ENCODE measurements at places on chromosomes 7 and 10. TPM values are rescaled to one million over a fixed set of nuclear protein-coding genes. Genes with fewer than 3 reads are reported as not detected.

GRCh38 chr10:77497748-77498147 is 139.9 kb downstream of the KCNMA1 start:
- no peak for DNase-seq

GRCh38 chr7:22141355-22141754 is 195.7 kb upstream of the CDCA7L start:
- DNase-seq: no peak

DNA sequence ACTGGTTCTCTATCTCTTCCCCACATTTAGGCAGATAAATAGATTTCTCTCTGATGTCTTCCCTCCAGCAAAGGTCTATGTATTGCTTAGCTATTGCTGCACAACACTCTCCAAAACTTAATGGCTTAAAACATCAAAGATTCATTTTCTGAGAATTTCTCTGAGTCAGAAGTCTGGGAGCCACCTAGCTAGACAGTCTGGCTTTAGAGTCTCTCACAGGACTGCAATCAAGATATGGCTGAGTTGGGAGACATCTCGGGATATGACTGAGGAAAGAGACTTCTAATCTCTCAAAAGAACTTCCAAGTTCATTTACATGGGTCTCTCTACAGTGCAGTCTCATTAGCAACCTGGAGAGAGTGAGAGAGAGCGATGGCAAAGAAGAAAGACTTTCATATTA is 553.6 kb upstream of the GHITM start:
- no peak for DNase-seq

DNA sequence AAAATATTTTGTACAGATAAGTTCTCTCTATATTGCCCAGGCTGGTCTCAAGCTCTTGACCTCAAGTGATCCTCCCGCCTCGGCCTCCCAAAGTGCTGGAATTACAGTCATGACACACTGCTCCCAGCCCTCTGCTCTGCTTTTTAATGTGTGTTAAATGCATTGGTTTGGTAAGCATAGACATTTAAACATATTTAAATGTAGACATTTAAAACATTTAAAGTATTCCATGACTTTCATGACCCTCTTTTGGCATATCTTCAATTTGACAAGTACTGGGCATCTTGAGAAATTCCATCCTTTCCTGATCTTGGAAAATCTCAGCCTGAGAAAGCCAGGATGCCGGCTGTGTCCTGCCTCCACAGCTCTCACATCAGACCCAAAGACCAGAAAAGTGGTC is 5.2 kb upstream of the SAR1A start:
- no peak for DNase-seq

DNA sequence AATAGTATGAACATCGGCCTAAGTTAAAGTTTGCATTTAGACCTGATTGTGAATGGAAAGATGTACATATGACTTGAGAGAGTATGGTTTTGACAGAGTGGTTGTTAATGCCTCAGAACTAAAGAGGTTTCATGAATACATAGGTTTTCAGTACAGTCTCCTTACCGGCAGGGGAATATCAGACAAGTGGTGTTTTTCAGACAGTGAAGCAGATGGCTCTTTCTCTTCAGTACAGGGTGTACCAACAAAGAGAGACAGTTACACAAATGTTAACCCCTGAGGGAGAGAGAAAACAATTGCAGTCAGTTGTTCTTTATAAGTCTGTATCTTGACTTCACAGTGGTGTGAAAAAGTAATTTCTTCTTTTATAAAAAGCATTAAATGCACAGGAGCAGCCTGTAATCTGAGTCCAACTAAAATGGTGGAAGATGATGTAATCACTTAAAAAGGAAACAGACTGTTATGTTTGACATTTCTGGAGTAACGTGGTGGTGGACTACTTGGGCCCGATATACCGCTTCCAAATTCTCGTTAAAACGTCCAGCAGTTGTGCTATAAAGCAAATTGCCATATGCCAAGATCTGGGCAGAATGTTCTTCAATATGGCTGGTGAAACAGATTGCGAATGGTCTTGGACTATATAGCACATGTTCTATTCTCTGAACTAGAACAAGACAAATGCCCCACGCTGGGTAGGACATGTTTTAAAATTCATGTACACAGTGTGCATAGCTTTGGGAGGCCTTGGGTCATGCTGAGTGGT is 69.2 kb downstream of the SDK1 start:
- no peak for DNase-seq

DNA sequence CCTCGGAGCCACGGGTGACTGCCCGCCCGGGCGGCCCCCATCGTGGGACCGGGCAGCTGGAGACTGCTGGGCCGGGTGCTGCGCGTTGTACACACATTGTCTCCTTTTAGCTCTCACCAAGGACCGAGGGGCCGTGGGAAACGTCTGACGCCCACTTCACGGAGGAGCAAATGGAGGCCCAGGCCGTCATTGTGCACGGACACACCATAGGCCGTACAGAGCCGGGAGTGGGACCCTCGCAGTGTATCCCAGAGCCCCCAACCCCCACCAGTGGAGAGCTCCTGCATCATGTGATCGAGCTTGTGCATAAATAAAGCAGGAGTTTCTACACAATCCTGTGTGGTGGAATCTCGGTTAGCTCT is 722 bp downstream of the DENND10 start:
- DNase-seq: peak; percentile 25

DNA sequence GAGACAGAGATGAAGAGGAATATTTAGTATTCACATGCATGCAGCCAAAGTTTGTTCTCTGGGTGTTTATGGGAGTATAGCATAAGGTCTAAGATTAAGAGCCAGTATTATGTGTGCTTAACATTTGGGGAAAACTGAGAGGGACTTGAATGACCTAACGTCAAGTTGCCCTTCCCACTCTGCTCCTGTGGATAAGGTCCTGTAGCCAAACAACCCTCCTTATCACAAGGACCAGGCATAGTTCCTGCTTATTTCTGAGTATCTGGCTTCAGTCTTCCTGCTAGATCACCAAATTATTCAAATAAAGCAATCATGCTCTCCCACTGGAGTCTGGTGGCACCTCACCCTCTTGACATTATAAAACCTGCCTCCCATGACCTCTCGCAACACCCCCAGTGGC is 137.9 kb upstream of the SEMA3E start:
- DNase-seq: no peak

DNA sequence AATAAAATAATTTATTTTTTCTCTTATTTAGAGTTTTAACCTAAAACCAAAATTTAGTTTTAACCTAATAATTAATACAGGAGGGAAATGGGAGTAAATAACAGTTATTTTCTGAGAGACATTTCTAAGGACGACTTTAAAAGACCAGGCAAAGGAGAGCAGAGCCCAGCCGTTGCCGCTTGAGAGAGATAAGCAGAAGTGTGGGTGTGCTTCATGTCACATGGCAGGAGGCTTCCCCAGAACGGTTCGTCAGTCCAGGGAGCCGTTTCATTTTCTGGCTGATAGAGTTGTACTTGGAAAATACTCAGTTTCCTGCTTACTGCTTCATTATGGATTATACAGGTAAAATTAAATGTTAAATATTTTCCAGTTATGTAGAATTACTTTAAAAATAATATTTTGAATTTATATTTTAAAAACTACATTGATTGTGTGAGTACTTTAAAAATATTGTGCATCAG is 61.4 kb downstream of the ST7 start:
- DNase-seq: peak; percentile 75

The TMEM196 gene
- polyA plus RNA-seq: not detected

DNA sequence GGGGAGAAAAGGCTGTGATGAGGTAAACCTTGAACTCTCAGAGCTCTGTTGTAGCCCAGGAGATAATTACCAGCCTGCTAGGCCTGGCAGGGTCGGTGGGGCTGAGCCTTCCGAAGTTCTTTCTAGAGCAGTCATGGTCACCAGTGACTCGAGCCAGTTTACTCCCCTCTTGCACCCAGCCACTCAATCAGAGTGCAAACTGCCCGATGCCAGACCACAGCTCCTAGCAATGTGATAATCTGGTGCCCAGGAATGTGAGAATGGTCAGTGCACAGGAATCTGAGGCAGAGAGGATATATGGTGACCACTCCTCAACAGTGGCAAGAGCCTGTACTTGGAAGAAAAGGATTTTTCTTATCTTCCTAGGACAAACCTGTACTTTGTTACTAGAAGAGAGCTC is 46.4 kb upstream of the KMT2E start:
- DNase-seq: no peak

DNA sequence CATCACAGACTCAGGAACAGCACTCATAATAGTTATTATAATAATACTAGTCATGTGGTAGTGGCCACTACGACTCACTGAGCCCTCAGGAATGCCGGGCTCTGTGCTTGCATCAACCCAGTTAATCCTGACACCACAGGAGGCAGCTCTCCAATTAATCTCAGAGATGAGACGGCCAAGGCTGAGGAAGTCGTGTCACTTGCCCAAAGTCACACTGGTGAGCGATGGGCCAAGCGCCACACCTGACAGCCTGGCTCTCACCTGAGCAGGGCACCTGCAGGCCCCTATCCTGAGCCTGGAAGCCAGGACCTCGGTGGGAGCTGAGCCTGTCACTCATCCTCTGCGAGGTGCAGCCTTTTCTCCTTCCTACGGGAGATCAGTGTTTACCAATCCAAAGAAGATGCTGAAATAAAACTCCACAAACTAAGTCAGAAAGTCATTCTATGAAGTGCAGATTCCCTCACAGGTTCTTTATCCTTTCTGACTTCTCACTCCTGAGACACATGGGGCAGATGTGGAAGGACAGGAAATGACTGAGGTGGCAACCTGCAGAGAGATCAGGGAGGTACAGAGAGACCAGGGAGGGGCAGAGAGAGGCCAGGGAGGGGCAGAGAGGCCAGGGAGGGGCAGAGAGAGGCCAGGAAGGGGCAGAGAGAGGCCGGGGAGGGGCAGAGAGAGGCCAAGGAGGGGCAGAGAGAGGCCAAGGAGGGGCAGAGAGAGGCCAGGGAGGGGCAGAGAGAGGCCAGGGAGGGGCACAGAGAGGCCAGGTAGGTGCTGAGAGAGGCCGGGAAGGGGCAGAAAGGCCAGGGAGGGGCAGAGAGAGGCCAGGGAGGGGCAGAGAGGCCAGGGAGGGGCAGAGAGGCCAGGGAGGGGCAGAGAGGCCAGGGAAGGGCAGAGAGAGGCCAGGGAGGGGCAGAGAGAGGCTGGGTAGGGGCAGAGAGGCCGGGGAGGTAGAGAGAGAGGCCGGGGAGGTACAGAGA is 38.5 kb downstream of the VIPR2 start:
- no peak for DNase-seq

- DNase-seq: no peak
Measured at GRCh38 chr7:112104120-112104519, 102.1 kb downstream of the DOCK4 start.

DNA sequence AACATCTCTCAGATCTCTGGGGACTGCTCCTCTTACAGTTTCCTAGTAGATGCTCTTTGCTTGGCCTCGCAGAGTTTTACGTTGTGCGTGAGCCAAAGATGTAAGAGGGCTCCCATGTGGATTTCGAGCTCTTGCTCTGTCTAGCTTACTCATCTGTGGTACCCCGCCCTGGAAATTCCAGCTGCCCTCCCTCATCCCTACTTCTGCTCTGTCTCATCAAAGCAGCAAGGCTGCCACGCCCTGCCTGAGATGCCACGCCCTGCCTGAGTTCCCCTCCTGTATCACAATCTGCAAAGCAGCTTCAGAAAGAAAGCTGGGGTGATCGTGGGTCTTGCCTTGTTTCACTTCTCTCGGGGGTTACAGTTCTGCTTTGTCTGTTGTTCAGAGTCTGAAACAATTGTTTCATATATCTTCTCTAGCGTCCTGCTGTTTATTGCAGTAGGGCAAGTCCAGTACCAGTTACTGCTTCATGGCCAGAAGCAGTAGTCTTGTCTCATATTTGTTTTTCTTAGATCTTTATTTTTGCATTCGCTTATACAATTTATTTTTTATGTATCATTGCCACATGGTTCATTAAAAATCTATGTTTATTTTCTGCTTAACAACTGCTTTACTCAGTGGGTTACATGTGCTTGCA is 36.1 kb upstream of the CCNY start:
- no peak for DNase-seq

- DNase-seq: no peak
Measured at GRCh38 chr10:80477813-80478212, 23.7 kb downstream of the TSPAN14 start.

The KIAA1549 gene
- 7.5 TPM for polyA plus RNA-seq

The SLC16A12 gene
- 7.6 TPM for polyA plus RNA-seq

DNA sequence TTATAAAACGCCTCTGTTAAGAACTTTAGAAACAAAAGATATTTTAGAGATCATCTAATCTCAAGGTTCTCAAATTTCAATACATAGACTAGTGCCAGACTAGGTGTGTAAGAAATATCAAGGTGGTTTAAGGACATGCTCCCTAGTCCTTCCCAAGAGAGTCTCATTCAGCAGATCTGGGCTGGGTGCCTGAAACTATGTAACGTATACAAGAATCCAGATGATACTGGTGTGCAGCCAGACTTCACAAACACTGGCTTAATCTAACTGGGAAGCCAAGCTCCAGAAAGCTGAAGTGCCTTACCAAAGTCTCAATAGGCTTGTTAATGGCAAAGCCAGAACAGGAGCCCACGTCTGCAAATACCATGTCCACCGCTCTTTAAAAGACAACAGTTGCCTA is 105.0 kb upstream of the AMPH start:
- DNase-seq: peak; percentile 58

The ADAM22 gene
- polyA plus RNA-seq: 3.5 TPM

- DNase-seq: no peak
Measured at GRCh38 chr10:59517996-59518395, 155.6 kb upstream of the FAM13C start.

- no peak for DNase-seq
Measured at GRCh38 chr10:19730167-19730906, 85.9 kb upstream of the PLXDC2 start.

The FZD8 gene
- polyA plus RNA-seq: 7.6 TPM

DNA sequence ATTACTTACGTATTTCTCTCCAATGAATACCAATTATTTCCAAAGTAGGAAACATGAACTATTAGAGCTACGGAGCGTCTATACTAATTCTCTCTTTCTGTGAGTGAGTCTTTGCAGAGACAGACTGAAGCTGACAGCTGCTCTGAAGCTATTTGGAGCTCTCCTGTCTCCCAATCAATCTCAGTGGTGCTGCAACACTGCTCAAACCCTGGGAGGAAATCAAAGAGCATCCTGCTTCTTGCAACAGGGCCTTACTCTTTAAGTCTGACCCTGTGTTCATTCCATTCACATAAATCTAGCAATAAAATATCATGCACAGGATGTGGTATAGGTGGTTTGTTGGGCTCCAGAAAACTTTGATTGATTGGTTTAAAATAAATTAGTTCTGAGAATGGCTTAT is 685.7 kb upstream of the IGFBP3 start:
- no peak for DNase-seq

DNA sequence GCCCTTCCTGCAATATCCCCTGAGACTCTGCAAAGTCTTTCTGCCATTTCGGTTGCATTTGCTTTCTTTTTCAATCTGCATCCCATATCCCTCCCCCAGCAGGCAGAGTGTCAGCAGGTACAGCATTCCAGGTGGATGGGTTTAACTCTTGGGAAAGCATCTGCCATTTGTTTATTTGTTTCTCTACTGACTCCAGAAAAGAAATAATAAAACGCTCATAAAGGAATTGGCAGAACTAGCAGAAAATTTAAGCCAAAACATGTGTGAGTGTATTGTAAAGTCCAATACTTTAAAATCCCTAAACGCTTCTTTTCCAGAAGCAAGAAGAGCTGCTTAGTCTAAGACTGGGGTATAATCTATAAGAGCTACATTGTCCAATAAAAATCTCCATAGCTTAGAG is 393.8 kb downstream of the TNS3 start:
- DNase-seq: no peak

GRCh38 chr10:3850999-3851937 is 66.3 kb upstream of the KLF6 start:
- no peak for DNase-seq

Data from cardiac muscle cell (in vitro differentiated cells and primary cell).